Thymus (tissue), 14 donors: ENCODE measurements at places on chromosomes 2 and 18. TPM values are rescaled to one million over a fixed set of nuclear protein-coding genes. Genes with fewer than 3 reads are reported as not detected.

Gene PRKAG3
- total RNA-seq, result not detected

GRCh38 chr2:175015340-175015739, 10.2 kb upstream of the CHN1 start:
- no peaks in the 10 kb centered on the region for H3K4me1 ChIP-seq
- no peak overlapping the region for H3K4me3 ChIP-seq
- no peak overlapping the region for H3K27ac ChIP-seq

DNA sequence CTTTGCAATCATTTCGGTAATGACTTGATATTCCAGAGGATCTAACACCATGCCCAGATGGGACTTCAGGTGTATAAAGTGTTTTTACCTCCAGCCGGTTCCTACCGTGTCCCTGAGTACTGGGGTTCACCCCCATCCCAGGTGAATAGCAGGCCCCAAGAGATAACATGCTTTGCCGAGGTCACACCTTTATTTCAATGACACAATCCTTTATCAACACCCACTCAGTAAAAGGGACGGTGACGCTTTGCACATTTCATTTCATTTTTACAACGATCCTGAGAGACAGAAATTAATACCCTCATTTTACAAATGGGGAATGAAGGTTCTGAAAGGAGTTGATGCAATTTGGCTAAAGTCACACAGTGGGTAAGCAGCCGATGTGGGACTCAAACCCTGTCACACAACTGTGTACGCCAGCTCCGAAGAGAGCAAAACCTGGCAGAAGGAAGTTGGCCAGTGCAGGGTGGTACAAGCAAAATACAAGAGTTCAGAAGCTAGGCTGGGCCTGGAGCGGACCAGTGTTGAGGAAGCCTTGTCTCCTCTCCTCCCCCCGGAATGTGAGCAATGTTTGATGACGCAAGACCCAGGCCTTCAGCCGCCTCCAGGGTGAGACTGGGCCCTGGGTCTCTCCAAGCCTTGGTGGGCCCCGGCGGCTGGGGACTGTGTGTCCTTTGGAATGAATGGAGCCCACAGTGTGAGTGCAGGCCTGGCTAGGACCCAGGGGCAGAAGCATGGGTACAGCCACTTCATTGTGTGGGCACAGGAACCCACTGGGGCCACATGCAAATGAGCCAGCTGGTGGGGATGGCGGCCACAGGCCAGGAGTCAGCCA, 139.6 kb upstream of the MYCN start:
- no peaks in the 10 kb centered on the region for H3K4me1 ChIP-seq
- DNase-seq, result no peak
- H3K4me3 ChIP-seq, result no peak overlapping the region

- H3K4me3 ChIP-seq, result no peak overlapping the region
- no peaks in the 10 kb centered on the region for H3K36me3 ChIP-seq
- peaks cover 44% of the 10 kb centered on the region for H3K4me1 ChIP-seq
- H3K27me3 ChIP-seq, result no peaks in the 10 kb centered on the region
These were observed 19.1 kb upstream of the SLC20A1 start for GRCh38 chr2:112626604-112627059.

DNA sequence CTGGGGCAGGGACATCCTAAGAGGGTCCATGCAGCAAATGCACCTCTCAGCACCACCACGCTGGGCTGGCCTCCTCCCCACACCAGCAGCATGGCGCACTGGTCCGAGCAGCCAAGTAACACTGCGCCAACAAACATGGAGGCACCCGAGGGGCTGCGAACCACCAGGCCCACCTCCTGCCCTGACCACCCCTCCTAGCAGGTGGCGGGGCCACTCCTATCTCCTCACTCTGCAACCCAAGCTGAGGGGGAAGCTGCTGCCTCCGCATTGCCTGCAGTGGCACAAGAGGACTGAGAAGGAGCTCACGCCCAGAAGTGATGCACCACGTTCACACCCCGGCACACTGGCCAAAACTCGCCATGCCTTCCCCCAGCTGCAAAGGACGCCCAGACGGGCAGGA, 94.4 kb downstream of the EIPR1 start:
- no peaks in the 10 kb centered on the region for H3K4me1 ChIP-seq
- H3K36me3 ChIP-seq, result no peaks in the 10 kb centered on the region
- H3K4me3 ChIP-seq, result no peak overlapping the region
- DNase-seq, result no peak
- H3K27ac ChIP-seq, result no peak overlapping the region

- no peaks in the 10 kb centered on the region for H3K36me3 ChIP-seq
- H3K4me3 ChIP-seq, result no peak overlapping the region
- no peak for DNase-seq
- peaks cover 37% of the 10 kb centered on the region for H3K27me3 ChIP-seq
These were observed 2.5 kb downstream of the RNF152 start for GRCh38 chr18:61890344-61890743.
